ENCODE measurements at places on chromosomes 2 and 18.

GRCh38 chr18:9825571-9826073 lies 60.2 kb upstream of the TXNDC2 start:
- no peak for DNase-seq

- DNase-seq = no peak
Observed at GRCh38 chr2:11550302-11550701, 16.5 kb downstream of the GREB1 start.

DNA sequence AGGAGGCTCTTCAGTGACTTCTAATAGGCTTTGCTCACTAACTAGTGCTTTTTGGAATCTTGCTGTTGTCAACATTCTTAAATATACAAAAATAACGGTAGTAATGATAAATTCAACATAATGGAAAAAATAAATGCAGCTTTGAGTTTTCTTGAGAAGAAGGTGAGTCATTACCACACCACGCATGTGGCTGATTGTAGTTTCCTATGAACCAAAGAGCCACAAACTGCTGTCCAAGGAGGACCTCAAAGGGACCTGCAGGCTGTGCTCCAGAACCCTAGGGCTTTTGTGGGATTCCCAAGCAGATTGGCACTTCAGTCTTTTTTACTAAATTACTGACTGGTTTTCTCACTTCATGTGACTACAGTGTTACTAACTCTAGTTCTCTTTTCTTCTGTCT lies 66.7 kb downstream of the TPGS2 start:
- no peak for DNase-seq

GRCh38 chr2:216548901-216549331 lies 50.3 kb downstream of the RPL37A start:
- no peak for DNase-seq

DNA sequence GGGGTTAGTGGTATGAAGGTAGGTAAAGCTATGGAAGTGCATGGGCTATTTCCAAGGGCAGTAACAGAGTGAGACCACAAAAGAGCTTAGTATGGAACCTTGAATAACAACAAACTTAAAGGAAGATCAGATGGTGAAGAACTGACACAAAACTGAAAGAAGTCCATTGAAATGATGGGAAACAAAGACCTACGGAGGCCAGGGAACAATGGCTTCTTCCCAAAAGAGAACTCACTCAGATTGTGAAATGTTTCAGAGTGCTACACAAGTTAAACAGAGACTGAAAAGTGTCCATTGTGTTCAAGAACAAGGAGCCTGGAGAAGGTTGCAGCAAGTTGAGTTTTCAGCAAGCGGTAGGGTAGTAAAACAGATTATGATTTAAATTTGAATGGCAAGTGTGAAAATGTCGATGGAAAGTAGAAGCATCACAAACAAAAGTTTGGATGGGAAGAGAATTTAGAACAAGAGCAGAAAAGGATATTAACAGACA lies 700.0 kb upstream of the NXPH2 start:
- no peak for DNase-seq

DNA sequence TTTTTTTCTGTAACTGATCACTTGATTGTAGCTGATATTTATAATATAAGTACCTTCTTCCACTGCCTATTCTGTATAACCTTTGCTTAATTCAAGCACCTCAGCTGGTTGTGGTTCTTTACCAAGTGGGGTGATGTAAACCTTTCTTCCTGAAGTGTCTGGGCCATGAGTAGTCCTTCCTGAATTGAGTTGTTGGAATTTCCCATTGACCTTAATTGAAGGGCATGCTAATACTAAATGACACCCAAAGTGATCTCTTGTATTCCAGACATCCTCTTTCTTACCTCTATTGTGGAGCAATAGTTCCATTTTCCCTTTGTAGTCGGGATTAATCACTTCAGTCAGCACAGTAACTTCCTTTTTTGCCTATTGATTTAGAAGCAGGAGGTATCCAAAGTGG lies 1496.8 kb upstream of the CELF4 start:
- no peak for DNase-seq

- no peak for DNase-seq
Observed at GRCh38 chr2:234404957-234405356, 91.9 kb downstream of the ARL4C start.

GRCh38 chr2:37464067-37464466 lies 119.6 kb downstream of the QPCT start:
- no peak for DNase-seq
